ENCODE measurements at places on chromosomes 4 and X.

- DNase-seq = no peak
Measured at GRCh38 chr4:99136329-99136728, 7.8 kb downstream of the ADH4 start.

DNA sequence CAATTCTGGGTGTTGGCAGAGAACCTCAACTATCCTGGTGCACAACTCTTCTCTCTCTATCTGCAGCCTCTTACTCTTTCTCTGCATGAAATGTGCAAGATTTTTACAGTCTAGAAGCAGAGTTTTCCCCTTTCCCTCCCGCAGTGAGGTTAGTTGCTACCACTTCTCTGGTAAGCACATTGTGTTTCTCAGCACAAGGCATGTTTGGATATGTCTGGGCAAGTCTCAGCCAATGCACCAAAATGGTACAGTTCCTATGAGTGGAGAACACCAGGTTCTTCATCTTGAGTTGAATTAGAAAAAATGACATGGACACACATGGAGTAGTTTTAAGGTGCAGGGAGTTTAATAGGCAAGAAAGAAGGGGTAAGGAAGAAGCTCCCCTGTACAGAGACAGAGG is 187.0 kb downstream of the CCNG2 start:
- DNase-seq = no peak

DNA sequence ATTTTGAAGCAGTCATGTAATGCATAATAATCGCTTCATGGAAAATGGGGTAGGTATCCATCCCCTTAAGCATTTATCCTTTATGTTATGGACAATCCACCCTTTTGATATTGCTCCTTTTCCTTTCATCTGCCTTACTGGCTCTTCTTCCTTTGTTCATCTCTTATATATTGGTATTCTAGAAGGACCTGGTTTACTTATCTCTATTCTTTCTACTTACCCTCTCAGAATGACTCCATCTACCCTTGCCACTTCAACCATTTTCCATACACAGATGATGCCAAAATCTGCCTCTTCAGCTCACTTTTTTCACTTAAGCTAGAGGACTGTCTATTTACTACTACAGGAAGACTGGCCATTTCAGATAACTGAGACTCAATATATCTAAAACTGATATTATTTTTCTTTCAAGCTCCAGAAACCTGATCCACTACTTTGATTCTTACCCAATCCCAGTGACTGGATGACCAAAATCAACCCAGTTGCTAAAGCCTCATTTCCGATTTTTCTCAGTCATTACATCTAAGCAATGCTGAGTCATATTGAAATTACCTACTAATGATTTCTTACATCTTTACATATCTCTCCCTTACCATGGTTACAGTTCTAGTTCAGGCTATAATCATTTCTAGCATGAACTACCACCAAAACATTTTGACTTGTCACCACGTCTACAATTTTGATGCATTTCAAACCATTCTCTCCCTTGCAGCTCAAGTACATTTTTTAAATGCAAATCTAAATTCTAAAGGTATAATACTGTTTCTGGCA is 93.7 kb downstream of the FAAH2 start:
- no peak for DNase-seq

- DNase-seq = no peak
Measured at GRCh38 chr4:28250646-28251045, 1390.0 kb downstream of the STIM2 start.

DNA sequence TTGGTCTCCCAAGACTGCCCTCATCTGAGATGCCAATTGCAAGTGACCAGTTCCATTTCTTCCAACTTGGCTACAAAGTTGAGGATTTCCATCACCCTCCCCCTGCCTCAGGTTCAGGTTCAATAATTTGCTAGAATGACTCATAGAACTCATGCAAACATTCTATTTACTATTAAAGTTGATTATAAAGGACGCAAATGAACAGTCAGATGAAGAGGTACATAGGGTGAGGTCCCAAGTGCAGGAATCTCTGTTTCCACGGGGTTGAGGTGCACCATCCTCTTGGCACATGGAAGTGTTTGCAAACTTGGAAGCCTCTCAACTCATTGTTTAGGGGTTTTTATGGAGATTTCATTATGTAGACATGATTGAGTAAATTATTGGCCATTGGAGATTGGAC is 41.0 kb downstream of the FGFBP1 start:
- DNase-seq = no peak

- DNase-seq = peak; percentile 12
Measured at GRCh38 chr4:53365121-53365485, 758 bp downstream of the SCFD2 start.

DNA sequence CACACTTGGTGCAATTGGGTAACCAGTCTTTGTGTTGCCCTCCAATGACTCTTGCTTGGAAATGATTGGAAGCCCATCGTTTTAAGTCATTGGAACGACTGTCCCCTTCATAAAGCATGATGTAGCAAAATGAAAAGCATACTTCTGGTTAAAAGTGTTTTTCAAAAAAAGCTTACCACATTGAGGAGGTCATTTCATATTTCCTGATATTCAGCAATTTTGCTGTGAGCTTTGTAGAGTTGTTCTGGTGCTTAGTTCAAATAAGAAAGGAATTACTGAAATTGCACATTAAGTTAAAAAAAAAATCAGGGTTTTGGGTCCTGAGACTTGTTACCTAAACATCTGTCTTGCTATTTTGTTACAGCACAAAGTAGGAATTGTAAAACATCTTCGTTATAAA is 51.8 kb downstream of the TBL1X start:
- no peak for DNase-seq

- DNase-seq = no peak
Measured at GRCh38 chrX:44314259-44314734, 29.2 kb downstream of the EFHC2 start.

DNA sequence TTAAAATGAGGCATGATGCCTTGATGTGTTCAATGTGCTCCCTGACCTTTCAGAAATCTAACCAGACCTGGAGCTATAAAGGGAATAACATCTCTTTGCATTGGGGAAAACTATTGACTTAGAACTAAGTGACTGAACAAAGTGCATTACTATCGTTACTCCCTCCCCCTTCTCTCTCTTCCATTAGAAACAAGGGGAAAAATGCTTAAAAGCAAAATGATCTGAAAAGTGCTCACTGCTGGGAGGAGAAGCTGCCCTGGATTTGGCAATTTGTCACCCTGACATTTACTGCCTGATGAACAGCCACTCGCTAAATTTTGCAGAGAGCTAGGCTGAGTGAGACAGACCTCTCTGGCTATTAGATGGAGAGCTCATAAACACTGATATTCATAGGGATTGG is 48.6 kb upstream of the PARM1 start:
- DNase-seq = no peak

- DNase-seq = no peak
Measured at GRCh38 chr4:140138428-140138827, 15.6 kb downstream of the MAML3 start.

DNA sequence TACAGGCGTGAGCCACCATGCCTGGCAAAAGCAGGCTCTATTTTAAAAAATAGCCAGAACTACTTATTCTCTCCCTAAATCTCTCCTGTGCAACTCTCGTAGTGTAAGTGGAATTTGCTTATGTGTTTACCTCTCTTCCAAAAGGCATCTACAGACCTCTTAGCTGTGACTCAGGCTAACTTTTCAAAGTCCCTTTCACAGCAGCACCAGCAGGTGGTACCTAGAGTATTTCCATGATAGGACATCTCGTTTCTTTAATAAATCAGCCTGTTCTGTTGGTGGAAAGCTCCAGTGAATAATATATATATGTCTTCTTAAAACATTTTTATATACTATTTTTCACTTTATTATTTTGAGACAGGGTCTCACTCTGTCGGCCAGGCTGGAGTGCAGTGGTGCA is 89.0 kb downstream of the NSUN7 start:
- DNase-seq = no peak

GRCh38 chr4:76055016-76055415 is 19.1 kb upstream of the CXCL11 start:
- DNase-seq = no peak

DNA sequence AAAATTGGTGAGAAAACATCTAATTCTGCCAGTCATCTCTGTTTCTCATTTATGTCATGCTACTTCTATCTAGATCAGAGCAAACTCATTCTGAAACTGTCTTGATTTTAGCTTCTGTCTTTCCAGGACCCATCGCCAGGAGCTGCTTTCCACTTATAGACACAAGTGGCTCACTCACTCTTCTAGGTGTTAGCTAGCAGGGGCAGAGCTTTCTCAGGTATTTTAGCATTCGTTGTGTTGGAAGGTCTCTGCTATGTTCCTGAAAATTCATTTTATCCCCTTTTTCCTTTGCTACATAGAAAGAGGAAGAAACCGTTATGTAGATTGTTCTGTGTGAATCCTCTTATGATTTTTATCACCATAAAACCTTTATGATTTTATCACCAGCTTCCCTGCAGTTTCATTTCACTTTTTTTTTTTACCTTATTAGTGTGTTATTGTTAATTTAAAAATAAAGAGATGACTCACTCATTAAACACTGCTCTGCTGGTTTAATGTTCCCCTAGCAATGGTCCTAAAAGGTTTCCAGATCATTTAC is 246.6 kb upstream of the AADAT start:
- DNase-seq = no peak

DNA sequence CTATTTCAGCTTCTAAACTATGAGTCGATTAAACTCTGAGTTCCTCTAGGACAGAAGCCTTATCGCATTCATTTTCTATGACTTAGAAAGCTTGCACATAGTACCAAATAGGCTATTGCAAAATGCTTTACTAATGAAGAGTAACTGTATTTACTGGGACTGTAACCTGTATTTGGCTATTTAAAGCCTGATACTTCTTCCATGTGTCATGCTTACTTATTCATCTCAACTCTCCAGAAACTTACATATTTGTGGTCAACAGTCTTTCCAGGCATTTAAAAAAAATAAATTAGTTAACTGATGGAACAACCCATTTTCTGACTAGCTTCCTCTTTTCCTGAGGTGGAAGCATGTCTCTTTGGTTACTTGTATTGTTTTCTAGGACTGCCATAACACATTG is 467.9 kb downstream of the PCDH11X start:
- DNase-seq = peak; percentile 3

DNA sequence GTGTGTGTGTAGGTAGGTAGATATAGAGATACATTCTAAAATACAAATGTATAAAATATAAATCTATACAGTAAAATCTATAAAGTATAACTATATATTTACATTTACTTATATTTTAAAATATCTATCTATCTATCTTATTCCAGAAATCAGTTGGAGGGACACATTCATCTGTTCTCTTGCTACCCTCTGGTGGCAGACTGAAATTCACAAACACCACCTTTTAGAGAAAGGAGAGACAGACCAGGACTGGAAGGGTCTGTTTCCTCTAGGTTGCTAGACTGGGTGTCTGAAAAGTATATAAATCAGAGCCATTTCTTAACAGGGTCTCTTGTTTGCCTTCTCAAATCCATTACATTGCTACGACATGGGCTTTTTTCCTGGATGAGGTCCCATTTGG is 343.0 kb downstream of the OPHN1 start:
- no peak for DNase-seq

GRCh38 chr4:4216648-4217047 is 10.1 kb downstream of the OTOP1 start:
- peak; percentile 23 for DNase-seq

- DNase-seq = no peak
Measured at GRCh38 chrX:68462653-68463052, 29.4 kb upstream of the OPHN1 start.

DNA sequence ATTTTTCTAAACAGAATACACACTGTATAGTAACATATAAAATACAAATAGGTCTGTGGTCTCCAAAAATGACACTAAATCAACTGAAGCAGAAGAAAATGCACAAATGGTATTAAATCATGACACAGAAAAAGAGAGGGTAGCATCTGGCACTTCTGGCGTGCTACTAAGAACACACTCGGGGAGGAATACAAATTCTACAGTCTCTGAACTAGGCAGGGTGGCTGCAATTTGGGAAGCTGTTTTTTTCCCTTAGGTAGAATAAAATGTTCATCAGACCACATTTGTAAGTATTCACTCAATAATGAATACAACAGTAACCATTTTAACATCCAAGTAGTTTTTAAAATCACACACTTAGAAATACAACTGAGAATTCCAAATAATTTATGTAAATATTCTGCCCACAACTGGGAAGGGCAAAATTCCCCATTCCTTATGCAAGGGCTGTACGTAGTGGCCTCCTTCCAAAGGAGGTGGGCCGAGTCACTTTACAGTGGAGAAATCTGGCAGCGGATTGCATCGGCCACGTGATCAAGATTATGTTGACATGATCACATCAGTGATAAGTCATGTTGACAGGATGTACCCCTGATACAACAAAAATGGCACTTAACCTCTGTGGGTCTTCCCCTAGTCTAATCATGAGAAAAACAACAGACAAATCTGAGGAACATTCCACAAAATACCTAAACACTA is 101.1 kb downstream of the TSPAN5 start:
- DNase-seq = no peak

GRCh38 chr4:8440492-8441311 is at the start of the genes ACOX3 and TRMT44:
Gene ACOX3 (minus strand): TSS chr4:8440723. CDS start chr4:8416521, 24,202 bp downstream.
Gene TRMT44 (plus strand): TSS chr4:8440777. CDS start chr4:8440823, 46 bp downstream.
- DNase-seq = peak; percentile 71

DNA sequence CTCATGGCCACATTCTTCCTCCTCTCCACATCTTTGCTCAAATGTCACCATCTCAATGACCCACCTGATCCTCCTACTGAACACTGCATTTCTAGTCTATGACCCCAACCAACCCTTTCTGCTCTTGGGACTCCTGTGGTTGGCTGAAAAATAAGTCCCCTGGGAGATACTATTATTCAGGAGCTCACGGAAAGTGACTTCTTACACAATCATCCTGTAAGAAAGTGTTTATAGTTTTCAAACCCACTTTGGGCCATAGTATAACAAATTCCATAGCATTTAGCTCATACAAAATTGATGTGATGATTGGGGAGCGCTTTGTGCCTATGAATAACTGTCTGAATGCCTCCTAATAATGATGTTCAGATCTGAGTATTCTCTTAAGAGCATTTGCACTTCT is 161.4 kb upstream of the HS3ST1 start:
- no peak for DNase-seq

GRCh38 chr4:140743194-140743931 is 12.8 kb downstream of the TBC1D9 start:
- no peak for DNase-seq

DNA sequence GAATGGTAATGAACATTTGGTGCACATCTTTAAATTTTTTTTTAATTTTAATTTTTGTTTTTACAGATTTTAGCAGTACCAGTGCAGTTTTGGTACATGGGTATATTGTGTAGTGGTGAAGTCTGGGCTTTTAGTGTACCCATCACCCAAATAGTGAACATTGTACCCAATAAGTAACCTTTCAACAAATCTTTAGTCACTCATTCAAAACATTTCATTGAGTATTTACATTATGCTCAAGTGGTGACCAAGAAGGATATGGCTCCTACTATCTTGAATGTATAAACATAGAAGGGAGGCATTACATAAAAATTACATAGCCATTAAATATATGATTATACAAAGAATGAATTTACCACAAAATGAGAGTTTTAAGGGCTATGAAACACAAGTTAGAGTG is 223.3 kb downstream of the SPRY1 start:
- no peak for DNase-seq

DNA sequence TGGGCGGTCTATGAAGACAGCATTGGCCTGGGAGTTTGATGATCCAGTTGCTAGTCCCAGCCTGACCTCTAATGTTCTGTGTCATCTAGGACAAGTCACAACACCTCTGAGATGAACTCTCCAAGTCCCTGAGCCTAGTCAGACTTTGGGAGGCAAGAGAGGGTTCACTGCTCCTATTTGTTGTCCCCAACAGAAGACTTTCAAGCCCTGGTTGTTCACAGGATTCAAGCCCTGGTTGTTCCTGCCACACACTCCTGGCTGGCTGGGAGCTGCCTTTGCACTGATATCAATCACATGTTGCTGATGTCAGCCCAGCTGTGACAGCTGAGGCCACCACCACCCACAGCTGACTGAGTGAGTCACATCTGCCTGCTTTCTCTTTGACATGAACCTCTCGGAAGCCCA is 253.2 kb upstream of the RASGEF1B start:
- DNase-seq = no peak
